ENCODE measurements at places on chromosomes 1 and 21.

DNA sequence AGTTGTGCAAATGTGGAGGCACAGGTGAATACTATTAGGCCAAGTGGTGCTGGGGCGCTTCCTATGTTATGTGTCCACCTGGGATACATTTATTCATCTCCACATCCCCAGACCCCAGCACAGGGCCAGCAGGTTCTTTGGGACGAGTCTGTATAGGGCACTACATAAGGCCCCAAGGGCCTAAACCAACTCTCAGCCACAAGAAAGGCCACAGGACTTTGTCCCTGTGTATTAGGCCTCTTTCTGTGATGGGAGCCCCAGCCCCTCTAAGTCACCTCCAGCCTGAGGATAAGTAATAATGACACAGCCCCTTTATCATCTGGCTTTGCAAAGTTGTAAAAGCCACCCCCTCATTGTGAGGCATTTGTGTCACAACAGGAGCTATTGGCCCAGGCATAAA is 79.2 kb upstream of the CD1D start:
- DNase-seq = no peak

- peak; percentile 62 for DNase-seq
Measured at GRCh38 chr1:21234779-21235178, 55.5 kb downstream of the ECE1 start.

- DNase-seq = no peak
Measured at GRCh38 chr1:230119340-230119739, 52.3 kb downstream of the GALNT2 start.

DNA sequence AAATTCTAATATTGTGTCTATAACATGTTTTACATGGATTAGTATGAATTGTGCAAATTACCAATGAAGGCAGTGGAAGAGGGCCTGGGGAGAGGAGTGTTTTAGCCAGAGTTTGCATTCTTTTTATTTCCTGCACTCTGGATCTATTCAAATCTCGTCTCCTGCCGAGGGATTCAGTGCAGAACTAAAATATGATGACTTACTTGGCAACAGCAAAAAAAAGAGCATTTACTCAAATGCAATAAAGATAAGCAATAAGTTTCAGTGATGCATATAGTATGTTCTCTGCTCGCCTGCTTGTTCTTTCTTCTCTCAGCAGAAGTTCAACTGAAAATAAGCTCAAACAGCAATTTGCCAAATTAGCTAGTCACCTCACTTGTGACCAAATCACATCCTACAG is 33.4 kb upstream of the NRIP1 start:
- DNase-seq = no peak

GRCh38 chr1:92655197-92655801 is 129.6 kb downstream of the EVI5 start:
- no peak for DNase-seq

DNA sequence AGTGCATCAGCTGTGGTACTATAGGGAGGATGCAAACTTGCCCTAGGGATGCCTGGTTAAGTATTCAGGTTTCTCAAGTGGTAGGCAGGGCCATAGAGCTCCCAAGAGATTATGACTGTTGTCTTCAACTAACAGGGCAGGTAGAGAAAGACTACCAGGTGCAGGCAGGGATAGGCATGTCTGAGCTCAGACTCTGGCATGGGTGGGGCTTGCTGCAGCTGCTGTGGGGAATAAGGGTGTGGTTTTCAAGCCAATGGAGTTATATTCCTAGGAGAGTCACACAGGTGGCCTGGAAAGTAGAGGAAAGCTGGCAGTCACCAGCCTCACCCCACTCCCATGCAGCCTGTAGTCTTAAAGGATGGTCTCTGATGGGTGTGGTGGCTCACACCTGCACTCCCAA is 673.4 kb upstream of the ADGRL4 start:
- no peak for DNase-seq

GRCh38 chr1:175089136-175089718 is 21.6 kb downstream of the TNN start:
- no peak for DNase-seq

- DNase-seq = no peak
Measured at GRCh38 chr1:18637962-18638834, 7.6 kb downstream of the PAX7 start.

- peak; percentile 3 for DNase-seq
Measured at GRCh38 chr1:62230718-62231117, 36.1 kb downstream of the L1TD1 start.

GRCh38 chr1:91894036-91894761 is 8.2 kb upstream of the TGFBR3 start:
- no peak for DNase-seq

GRCh38 chr1:212630158-212630900 is 21.8 kb downstream of the ATF3 start:
- DNase-seq = no peak

DNA sequence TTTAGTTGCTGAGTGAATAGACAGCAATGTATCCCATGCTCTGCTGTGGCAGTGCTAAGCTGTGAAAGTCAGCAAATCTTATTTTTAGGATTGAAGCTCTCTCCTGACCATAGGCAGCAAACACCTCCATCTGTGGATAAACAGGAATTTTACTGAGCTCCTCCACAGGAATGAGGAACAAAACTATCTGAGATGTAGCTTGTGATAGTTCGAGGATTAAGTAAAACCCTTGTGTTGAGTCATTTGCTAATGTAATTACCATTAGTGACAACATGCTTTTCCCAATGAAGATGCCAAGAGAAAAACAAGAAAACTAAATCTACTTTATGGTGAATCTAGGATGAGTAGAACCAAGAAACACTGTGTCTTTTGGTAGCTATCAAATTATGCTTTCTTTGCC is 122.7 kb downstream of the CLEC20A start:
- DNase-seq = no peak

- no peak for DNase-seq
Measured at GRCh38 chr1:170310014-170310405, 164.3 kb downstream of the NTMT2 start.

DNA sequence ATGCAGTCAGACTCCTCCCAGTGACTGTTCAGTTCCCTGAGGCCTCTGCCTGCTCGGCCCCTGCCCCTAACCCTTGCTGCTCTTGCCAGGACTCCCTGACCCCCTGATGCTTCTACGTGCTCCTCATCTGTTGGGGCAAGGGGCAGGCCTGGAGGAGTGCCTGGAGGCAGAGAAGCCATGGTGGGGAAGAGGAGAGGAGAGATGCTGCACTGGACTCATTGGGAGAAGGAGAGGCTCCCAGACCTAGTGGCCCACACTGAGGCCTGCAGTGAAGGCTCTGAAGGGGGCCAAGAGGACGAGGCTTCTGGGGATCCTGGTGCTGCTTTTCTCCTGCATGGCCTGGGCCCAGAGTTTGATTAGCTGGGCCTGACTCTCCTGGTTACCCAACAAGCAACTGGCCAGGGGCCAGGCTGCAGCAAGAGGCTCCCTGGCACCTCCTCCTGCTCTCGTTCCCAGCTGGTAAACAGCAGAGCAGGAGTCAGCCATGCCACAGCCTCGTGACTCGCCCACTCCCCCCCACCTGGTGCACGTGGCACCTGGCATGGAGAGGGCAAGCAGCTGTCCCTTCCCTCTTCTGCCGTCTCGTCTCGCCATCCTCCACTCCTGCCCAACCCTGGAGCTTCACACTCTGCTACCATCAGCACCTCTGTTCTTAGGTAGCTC is 847 bp upstream of the RORC start:
- no peak for DNase-seq

DNA sequence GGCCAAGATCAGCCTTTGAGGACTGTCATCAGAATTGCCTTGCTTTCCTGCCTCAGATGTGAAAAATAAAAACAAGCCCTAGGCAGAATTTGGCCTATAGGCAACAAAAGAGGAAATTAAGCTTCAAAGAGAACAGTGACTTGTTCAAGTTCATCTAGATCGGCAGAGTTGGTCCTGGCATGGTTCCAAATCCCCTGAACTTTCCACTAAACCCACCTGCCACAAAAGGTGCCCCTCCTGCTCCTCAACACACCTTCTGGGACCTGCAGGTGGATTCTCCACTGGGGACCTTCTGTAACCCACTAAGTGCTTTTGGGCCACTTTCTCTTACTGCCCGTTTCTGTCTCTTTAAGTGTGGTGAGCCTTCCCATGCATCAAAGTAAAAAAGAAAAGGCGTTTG is 42.5 kb upstream of the LRRN2 start:
- no peak for DNase-seq

DNA sequence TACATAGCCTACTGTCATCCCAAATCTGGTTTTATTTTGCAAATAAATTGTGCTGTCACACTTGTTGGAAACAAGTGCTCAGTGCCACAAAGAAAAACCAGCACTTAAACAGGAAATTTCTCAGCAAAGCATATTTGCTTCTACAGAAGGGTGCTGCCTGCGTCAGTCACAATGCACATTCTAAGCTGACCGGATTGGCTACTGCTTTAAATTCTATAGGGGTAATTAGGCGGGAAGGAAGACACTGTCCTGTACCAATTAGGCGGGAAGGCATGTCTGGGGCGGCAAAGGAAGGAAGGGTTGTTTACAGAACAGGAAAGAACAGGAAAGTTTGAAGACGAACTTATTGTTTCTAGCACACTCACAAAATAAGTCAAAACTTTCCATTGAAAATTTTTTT is 2.8 kb downstream of the IFI16 start:
- DNase-seq = no peak

- no peak for DNase-seq
Measured at GRCh38 chr1:56948403-56949023, 17.3 kb downstream of the C8B start.
